ENCODE measurements at places on chromosomes 12 and 14. TPM values are rescaled to one million over a fixed set of nuclear protein-coding genes. Genes with fewer than 3 reads are reported as not detected.

The EXOC3L4 gene
- 0.94 TPM for total RNA-seq

The COA8 gene
- total RNA-seq = 45.8 TPM

The ACOT4 gene
- 2.1 TPM for total RNA-seq

The LRRC10 gene
- total RNA-seq = not detected

The MMP19 gene
- total RNA-seq = not detected

The RAD9B gene
- 0.31 TPM for total RNA-seq
